Osteoblast (primary cell): ENCODE measurements at places on chromosomes 2 and 18.

DNA sequence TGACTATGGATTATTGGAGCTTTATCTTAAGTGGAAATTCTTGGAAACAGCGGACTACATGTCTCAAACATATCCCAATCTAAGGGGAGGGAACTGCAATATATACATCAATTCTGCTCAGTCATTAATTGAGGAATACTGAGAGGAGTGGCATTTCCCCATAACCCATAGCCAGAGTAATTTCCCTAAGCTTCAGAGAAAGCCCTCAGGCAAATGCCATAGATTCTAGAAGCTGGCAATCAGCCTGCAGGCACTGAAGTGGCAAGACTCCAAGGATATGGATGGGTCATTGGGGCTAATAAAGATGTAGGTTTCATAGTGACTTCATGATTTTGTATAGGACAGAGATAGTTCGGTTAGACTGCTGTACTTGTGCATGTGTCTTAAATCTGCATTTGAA, 1960.5 kb upstream of the PIK3C3 start:
- no peaks in the 10 kb centered on the region for H3K36me3 ChIP-seq
- H3K4me3 ChIP-seq = no peak overlapping the region
- DNase-seq = no peak
- no peak overlapping the region for H3K27ac ChIP-seq
- no peaks in the 10 kb centered on the region for H3K4me1 ChIP-seq
- H3K27me3 ChIP-seq = no peaks in the 10 kb centered on the region

DNA sequence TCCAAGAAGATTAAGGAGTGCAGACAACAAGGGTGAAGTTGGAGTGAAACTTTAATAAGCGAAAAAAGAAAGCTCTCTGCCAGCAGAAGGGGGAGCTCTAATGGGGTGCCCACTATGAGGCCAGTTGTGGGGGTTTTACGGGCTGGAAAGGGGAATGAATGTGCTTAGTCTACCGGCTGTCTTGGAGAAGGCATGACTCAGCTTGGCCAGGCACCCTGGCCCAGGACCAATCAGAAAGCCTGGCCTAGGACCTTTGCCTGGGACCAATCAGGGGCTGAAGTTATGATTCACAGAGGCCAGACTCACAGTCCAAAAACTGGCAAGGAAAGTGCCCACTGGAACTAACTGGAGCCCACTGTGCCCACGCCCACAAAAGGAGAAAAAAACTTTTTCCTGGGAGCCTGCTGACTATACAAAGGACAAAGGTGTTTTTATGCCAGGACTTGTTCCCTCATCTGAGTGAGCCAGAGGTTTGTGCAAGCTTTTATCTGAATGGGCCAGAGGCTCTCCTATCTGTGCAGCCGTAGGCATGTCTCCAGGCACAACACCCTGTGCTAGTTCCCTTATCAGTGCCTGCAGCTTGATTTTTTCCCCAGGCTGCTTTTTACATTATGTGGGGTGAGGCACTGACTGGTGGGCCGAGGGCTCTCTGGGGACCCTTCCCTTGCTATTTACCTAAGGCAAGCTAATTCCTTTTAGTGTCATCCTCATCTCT, 18.6 kb downstream of the CMPK2 start:
- no peaks in the 10 kb centered on the region for H3K36me3 ChIP-seq
- H3K4me3 ChIP-seq = no peak overlapping the region
- no peak for DNase-seq
- H3K27me3 ChIP-seq = no peaks in the 10 kb centered on the region

- no peak overlapping the region for H3K4me3 ChIP-seq
- no peak overlapping the region for H3K27ac ChIP-seq
- no peaks in the 10 kb centered on the region for H3K4me1 ChIP-seq
- no peaks in the 10 kb centered on the region for H3K36me3 ChIP-seq
Observed at GRCh38 chr2:117127680-117128079, 686.8 kb upstream of the DDX18 start.

DNA sequence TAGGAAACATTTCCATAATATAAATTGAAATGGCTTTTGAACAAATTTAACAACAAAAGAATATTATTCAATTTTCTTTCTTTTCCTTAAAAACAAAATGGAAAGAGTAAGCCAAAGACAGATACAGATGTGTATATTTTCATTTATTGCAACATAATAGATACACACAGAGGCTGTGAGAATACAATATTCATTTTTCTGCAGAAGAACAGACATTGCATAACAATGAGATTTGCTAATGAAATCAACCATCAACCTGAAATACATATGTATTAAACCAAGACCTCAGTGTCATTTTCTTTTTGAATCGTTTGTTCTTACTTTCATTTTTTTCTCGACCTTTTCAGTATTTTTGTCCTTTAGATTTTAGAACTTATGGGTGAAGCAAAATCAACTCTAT, 95.1 kb downstream of the BAZ2B start:
- H3K4me1 ChIP-seq = peaks cover 11% of the 10 kb centered on the region
- H3K36me3 ChIP-seq = no peaks in the 10 kb centered on the region
- DNase-seq = no peak
- no peak overlapping the region for H3K27ac ChIP-seq

GRCh38 chr18:63981719-63982118, 11.8 kb downstream of the SERPINB8 start:
- no peaks in the 10 kb centered on the region for H3K27me3 ChIP-seq
- DNase-seq = no peak
- no peak overlapping the region for H3K4me3 ChIP-seq
- H3K36me3 ChIP-seq = peaks cover 39% of the 10 kb centered on the region
- peaks cover 4% of the 10 kb centered on the region for H3K4me1 ChIP-seq

DNA sequence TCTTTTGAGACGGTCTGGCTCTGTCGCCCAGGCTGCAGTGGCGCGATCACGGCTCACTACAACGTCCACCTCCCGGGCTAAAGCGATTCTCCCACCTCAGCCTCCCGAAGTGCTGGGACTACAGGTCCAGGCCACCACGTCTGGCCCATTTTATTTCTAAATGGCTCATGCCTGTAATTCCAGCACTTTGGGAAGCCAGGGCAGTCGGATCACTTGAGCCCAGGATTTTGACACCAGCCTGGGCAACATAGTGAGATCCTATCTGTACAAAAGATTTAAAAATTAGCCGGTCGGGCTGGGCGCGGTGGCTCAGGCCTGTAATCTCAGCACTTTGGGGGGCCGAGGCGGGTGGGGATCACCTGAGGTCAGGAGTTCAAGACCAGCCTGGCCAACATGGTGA, 26.4 kb upstream of the EFHD1 start:
- H3K4me1 ChIP-seq = peaks cover 6% of the 10 kb centered on the region
- no peak overlapping the region for H3K27ac ChIP-seq
- H3K27me3 ChIP-seq = peaks cover 9% of the 10 kb centered on the region
- H3K4me3 ChIP-seq = no peak overlapping the region
- H3K36me3 ChIP-seq = no peaks in the 10 kb centered on the region

- no peaks in the 10 kb centered on the region for H3K36me3 ChIP-seq
- DNase-seq = peak; percentile 92
- peak overlapping the region; percentile 79 for H3K27ac ChIP-seq
- H3K4me3 ChIP-seq = peak overlapping the region; percentile 19
- H3K27me3 ChIP-seq = no peaks in the 10 kb centered on the region
- H3K4me1 ChIP-seq = peaks cover 31% of the 10 kb centered on the region
Observed at GRCh38 chr2:101972621-101973434, 18.9 kb upstream of the IL1R2 start.

DNA sequence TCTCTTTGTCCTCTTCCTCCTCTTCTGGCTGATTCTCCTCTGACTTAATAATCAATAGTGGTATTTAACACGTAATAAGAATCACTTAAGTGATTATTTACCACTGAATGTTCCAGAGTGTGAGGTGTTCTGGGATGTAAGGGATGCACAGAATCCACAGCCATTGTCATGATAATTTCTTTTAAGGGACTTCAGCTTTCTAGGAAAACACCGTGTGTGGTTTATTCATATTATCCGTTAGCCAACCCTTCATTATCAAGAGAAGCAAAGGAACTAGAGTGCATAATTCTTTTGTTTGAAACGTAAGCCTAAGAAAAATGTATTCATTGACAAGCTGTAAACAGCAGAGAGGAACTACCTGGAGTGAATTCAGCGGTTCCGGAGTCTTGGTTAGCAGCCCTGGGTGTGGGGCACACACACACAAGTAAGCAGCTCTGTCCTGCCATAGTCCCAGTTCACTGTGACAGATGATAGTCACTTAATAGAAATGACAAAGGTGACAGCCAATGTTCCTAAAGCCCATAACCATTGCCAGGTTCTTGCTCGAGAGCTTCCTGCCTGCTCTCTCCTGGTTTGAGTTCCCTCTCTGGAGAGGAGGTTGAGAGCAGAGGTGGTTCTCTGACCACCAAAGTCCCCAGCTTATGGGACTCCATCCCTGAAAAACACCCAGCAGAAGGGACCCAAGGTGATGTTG, 101.9 kb downstream of the ACOXL start:
- no peak for DNase-seq
- H3K27me3 ChIP-seq = peaks cover 30% of the 10 kb centered on the region
- no peaks in the 10 kb centered on the region for H3K36me3 ChIP-seq
- no peak overlapping the region for H3K4me3 ChIP-seq
- no peak overlapping the region for H3K27ac ChIP-seq

DNA sequence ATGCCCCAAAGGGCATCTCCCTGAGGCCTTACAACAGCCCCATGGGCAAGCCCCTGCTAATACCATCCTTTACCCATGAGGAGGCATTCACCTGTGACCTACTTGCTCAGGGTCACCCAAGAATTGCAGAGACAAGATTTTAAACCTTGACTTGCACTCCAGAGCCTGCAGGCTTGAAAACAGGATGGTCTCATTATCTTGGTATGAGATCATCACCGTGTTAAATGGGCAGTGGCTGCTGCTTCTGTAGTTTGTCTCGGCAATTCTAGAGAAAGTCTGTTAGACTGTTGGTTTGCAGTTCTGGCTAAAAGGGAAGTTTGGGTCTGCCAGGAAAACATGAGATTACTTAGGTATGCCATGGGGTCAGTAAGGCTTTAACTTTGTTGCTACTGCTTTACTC, 698.9 kb downstream of the GALR1 start:
- no peak for DNase-seq
- no peak overlapping the region for H3K27ac ChIP-seq
- no peak overlapping the region for H3K4me3 ChIP-seq
- no peaks in the 10 kb centered on the region for H3K27me3 ChIP-seq

DNA sequence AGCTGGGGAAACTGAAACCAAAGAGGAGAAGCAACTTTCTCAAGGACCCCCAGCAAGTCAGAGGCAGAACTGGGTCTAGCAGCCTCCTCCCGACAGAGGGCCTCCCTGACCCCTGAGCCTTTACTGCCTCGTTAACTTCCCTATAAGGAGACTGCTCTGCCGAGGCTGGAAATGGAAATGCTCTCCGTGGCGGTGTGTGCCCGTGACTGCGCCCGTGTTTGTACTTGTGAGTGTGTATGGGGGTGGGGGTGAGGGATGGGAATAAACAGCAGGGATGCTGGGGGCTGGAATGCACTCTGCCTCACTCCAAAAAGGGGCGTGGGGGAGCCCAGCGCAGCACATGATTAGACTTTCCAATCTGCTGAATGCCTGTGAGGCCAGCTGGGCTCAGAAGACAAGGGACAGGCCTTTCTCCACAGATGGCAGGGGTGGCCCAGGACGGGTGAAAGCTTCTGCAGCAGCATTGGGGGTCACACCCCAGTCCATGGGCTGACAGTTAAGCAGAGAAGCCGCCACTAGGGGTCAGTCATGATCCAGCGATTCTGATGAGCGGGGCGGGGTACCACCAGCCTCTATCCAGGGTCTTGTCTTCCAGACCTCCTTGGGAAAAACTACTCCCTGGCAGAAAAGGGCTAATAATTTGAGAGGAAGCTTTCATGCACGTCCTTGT, 26.8 kb downstream of the MPHOSPH10 start:
- H3K27me3 ChIP-seq = peaks cover 8% of the 10 kb centered on the region
- DNase-seq = peak; percentile 90
- H3K4me1 ChIP-seq = peaks cover 2% of the 10 kb centered on the region
- no peak overlapping the region for H3K27ac ChIP-seq
- no peaks in the 10 kb centered on the region for H3K36me3 ChIP-seq

GRCh38 chr2:37816686-37817085, 108.4 kb upstream of the RMDN2 start:
- no peak for DNase-seq
- no peaks in the 10 kb centered on the region for H3K36me3 ChIP-seq
- peaks cover 9% of the 10 kb centered on the region for H3K4me1 ChIP-seq
- H3K27ac ChIP-seq = no peak overlapping the region

DNA sequence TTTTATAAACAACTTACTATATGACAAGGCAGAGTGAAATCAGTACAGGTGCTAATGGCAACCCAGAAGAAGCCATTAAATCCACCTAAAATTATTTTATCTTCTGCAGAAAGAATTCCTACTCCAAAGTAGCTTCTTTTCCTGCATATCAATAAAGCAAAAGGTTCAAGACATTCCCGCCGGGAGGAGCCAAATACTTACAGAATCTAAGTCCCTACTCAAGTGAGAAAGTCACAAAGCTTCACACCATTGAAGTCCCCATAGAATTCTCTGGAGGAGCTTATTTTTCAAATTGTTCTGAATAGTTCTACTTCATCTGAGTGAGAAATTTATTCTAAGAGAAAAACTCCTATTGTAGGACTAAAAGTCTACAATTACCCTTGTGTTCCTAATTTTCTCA, 233.7 kb upstream of the HNRNPA3 start:
- H3K27ac ChIP-seq = no peak overlapping the region
- H3K27me3 ChIP-seq = peaks cover 4% of the 10 kb centered on the region
- no peaks in the 10 kb centered on the region for H3K36me3 ChIP-seq
- no peaks in the 10 kb centered on the region for H3K4me1 ChIP-seq
- DNase-seq = no peak

- no peak for DNase-seq
- H3K4me1 ChIP-seq = peaks cover 13% of the 10 kb centered on the region
- peak overlapping the region; percentile 50 for H3K4me3 ChIP-seq
Observed at GRCh38 chr2:10947005-10947440, 35.3 kb downstream of the KCNF1 start.

- H3K36me3 ChIP-seq = no peaks in the 10 kb centered on the region
- peaks cover 20% of the 10 kb centered on the region for H3K4me1 ChIP-seq
- no peak for DNase-seq
Observed at GRCh38 chr2:148022351-148022750, 1.5 kb downstream of the MBD5 start.

DNA sequence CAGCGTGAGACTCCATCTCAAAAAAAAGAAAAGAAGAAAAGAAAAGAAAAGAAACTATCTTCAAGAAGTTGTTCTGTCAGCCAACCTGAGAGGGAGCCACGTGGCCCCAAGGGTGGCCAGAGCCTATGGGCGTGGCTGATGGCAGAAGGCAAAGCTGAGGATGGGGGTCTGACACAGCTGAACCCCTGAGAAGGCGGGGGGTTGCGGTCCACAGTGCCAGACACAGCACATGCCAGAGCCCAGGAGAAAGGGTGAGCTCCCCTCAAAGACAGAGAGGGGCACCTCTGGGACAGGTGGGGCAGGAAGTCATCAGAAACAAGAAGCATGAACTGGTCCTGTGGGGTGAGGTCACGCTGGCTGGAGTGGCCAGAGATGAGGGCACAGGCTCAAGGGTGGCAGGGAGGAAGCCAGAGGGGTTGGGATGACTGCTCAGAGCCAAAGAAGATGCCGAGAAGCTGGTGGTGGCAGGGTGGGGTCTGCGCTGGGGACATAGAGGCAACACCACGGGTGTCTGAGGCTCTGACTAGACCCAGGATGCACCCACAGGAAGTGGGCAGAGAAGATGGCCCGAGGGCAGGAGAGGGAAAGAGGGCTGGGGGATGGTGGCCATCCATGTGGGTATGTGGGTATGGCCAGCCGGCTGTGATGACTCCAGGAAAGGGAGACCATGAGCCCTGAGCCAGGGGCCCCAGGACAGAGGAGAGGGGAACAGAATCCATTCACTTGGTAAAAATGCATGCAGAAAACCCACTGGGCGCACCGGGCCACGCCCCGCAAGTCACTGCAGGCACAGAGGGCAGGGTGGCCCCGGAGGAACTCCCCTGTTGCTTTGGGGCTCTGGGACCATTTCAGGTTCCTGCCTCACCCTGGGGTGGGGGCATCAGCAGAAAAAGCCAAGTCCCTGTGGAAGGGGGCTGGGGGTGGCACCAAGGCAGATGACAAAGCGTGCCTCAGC, 8.4 kb downstream of the KIF1A start:
- no peak overlapping the region for H3K27ac ChIP-seq
- no peaks in the 10 kb centered on the region for H3K36me3 ChIP-seq
- no peaks in the 10 kb centered on the region for H3K4me1 ChIP-seq
- H3K27me3 ChIP-seq = peaks cover 4% of the 10 kb centered on the region
- no peak overlapping the region for H3K4me3 ChIP-seq
